ENCODE measurements at places on chromosomes 3 and 15.

GRCh38 chr15:68778876-68779275 lies 41.8 kb downstream of the ANP32A start:
- no peak for DNase-seq

- no peak for DNase-seq
These were observed 78.3 kb downstream of the SMAD6 start for GRCh38 chr15:66780172-66780972.

- no peak for DNase-seq
These were observed 276.1 kb upstream of the GOLGA6L4 start for GRCh38 chr15:83959477-83959876.

- DNase-seq, result no peak
These were observed 81.2 kb downstream of the ANO10 start for GRCh38 chr3:43540624-43541023.

DNA sequence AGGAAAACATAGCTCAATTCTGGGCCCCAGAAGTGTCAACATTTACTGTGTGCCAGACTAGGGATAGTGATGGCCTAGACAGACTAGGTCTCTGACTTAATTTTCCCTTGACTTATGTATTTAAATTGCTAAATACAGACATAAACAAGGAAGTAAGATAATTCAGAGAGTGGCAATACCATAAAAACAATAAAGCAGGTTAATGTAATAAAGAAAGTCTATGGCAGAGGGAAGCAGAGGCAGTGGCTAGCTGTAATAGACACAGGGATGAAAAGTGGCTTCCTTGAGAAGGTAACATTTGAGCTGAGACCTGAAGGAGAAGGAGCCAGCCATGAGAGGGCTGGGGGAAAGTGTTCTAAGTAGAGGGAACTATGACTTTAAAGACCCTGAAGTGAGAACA lies 95.7 kb downstream of the TNIK start:
- DNase-seq, result no peak

GRCh38 chr3:31029706-31030105 lies 135.2 kb upstream of the GADL1 start:
- no peak for DNase-seq

DNA sequence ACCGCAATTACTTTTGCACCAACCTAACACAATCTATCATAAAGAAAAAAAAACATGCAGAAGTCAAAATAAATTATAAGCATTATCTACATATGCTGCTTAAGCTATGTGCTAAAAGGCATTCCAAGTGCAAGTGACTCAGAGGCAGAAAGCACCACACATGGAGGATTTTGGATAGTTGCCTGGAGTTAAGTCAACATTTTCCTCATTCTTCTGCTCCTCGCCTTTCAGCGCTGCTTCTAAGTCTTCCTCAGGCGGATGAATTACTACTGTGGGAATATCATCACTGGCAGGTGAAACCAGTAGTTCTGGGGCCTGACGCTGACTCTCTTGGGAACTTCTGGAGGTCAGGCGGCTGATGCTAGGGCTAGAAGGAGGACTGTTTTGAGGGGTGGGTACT lies 53.1 kb downstream of the SLC4A7 start:
- no peak for DNase-seq
